T follicular helper cell (primary cell): ENCODE measurements at places on chromosomes 5 and 9.

GRCh38 chr9:130254747-130255630, 10.6 kb upstream of the HMCN2 start:
- DNase-seq = no peak

GRCh38 chr9:72577212-72577753, 55.9 kb downstream of the TMC1 start:
- DNase-seq = no peak

GRCh38 chr5:175463641-175464040, 14.7 kb upstream of the SFXN1 start:
- no peak for DNase-seq

GRCh38 chr5:59721741-59722140, 171.8 kb downstream of the PDE4D start:
- no peak for DNase-seq

GRCh38 chr9:133465984-133466383, 6.2 kb downstream of the CACFD1 start:
- DNase-seq = no peak

DNA sequence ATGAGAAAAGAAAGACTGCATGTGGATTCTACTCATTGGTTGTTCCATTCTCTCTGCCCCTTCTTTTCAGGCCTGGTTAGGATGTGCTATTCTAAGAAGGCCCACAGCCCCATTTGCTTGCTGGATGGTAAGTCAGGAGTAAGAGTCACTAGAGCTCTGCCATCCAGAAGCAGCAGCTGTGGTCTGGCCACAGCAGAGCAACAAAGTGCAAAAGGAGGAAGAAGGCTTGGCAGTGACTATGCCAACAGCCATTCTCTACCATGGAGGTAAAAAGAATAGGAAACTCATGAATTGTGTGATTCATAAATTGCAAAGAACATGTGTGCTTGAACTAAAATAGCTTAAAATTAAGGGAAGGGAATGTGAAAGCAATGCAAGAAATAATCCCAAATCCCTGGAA, 20.9 kb downstream of the KLHL3 start:
- no peak for DNase-seq

DNA sequence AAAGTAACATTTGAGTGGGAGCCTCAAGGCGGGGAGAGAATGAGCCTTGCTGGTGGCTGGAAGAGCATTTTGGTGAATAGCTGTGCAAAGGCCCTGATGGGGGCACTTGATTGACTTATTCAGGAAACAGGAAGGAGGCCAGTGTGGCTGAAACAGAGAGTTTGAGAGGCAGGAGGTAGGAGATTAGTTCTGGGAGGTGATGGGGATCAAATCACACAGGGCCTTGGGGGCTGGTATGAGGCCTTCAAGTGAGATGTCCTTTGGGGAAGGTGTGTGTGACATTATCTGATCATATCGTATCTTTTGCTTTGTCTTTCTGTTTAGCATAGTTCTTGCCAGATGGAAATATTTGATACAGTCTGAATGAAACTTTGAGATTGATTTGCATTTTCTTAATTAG, 172.3 kb downstream of the TENT4A start:
- DNase-seq = no peak

DNA sequence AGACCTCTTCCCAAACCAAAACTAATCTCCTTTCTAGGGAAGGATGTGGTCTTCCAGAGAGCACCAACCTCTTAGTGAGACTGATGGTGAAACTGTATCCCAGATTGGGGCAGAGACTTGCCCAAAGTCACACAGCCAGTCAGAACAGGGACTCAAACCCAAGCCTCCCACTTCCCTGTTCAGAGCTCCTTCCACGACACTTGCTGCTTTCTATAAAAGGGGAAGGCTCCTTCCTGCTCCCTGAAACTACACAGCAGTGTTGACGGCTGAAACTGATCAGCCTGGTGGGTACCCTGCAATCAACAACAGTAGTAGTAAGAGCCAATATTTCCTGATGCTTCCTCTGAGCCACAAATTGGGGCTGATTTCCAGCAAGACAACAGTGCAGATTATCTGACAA, 1.5 kb downstream of the TOR2A start:
- DNase-seq = no peak

DNA sequence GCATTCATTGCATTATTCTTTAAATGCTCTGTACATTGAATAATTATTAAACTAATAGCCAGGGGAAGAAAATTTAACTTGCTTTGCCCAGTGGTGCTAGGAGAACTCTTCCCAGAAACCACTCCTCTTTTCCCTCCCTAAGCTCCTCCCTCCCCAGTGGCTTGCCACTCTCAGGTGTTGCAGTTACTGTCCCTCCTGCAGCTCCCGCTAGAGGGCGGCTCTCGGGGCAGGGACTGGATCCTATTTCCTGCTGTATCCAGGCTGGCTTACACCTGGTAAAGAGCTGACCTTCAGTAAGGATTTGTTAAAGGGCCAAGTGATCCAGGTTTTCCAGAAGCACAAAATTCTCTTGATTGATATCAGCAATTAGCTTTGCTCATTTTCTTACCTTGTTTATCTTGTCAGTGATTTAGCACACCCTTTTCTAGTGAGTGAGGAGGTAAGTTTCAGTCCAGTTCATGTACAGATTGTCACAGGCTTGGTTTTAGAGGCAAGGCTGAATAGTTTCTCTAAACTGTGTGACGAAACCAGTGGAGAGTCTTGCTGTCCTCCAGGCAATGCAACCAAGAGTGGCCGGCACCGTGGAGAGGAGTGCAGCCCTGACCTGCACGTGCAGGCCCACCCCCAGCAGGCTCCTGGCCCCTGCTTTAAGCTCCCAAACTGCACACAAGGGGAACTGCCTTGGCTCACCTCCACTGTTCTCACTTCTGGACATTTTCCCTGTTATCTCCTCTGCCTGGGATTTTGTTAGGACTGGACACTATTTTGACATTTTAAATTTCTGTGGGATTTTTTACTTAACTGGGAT, 423.8 kb downstream of the SPOCK1 start:
- DNase-seq = no peak

GRCh38 chr9:126462617-126463016, 136.0 kb downstream of the MVB12B start:
- no peak for DNase-seq
